ENCODE measurements at places on chromosomes 16 and 17. TPM values are rescaled to one million over a fixed set of nuclear protein-coding genes. Genes with fewer than 3 reads are reported as not detected.

DNA sequence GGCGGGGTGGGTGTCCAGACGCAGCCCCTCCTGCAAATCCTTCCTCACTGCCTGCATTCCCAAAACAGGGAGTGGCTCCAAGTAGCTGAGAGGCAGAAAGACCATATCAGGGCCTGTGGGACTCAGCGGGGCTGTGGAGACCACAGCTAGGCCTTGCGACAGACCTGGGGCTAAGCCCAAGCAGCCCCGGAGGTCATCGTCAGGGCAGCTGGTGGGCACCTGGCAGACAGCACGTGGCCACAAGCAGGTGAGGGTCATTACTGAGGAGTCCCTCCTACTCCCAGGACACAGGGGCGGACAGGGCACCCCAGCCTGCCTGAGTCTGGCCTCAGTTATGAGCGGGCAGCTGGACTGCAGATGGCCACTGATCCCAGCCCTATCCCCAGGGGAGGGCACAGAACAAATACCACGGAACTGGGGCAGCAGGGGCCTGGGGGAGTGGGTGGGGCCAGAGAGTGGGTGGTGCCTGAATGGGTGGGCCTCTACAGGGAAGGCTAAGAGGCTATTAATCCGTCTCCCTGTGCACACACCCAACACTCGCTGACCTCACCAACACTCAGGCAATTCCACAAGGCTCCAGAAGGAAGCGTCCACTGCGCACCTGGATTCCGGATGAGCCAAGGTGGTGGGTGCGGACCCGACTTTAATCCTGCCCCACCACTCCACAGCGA is 8.5 kb downstream of the HS3ST6 start:
- no peak for DNase-seq

- DNase-seq = no peak
Observed at GRCh38 chr17:60510031-60510430, 16.0 kb downstream of the APPBP2 start.

DNA sequence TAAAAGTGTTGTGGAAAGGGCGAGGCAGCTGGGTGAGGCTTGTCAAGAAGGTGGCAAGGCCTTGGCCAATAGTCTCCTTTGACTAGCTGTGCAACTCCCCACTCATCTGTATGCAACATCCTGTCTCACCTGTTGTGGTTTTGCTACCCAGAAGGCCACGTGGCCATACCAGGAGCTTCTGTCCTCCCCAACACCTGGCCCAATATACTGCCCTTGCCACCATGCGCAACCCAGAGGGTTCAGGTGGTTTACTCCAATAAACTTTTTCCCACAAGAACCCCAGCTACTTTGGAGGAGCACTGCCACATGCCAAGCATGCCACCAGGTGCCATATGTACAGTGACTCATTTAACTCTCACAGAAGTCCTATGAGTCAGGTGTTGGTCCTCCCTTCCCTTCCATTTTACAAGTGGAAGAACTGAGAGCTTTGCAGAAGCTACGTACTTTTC is 10.2 kb downstream of the MYO19 start:
- DNase-seq = no peak

DNA sequence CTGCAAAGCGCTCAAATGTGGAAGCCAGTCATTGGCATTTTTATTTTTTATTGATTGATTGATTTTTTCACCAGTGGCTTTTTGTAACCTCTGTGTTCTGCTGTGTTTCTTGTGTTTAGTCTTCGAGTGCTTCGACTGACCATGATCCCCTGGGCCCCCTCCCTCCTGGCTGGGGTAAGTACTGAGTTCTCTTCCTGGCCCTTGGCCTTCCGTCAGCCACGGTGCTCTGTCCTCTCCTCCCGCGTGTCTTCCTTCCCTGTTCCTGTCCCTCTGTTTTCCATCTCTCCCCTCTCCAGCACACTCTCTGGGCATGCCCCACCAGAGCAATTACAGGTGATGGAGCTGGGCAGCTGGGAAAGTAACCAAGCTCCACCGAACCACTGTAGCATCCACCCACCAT is 25.8 kb upstream of the CLEC18A start:
- no peak for DNase-seq

GRCh38 chr16:50778284-50779163 is 36.6 kb downstream of the CYLD start:
- no peak for DNase-seq

Gene ADAD2
- total RNA-seq = 0.40 TPM

Gene SYT17
- 3.1 TPM for total RNA-seq

All from muscle of leg (tissue), 16 donors.